ENCODE measurements at places on chromosomes 7 and 10.

GRCh38 chr10:75286901-75287300 is 51.1 kb upstream of the COMTD1 start:
- DNase-seq = no peak

DNA sequence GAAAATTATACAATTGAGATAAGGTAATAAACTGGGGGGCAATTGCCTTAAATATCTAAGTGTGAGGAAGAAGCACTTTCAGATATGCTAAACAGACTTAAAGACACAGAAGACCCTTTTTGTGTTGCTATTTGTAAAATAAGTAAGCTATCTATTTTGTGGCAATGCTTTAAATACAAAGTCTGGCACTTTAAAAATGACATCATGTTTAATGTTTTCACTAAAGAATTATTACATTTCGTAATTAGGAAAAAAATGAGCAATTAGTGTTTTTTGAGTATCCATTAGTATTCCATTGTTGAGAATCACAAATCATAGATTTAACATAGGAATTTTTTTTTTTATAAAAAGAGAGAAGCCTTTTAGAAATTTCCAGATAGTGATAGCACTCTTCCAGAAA is 2.1 kb downstream of the CREB5 start:
- DNase-seq = no peak

DNA sequence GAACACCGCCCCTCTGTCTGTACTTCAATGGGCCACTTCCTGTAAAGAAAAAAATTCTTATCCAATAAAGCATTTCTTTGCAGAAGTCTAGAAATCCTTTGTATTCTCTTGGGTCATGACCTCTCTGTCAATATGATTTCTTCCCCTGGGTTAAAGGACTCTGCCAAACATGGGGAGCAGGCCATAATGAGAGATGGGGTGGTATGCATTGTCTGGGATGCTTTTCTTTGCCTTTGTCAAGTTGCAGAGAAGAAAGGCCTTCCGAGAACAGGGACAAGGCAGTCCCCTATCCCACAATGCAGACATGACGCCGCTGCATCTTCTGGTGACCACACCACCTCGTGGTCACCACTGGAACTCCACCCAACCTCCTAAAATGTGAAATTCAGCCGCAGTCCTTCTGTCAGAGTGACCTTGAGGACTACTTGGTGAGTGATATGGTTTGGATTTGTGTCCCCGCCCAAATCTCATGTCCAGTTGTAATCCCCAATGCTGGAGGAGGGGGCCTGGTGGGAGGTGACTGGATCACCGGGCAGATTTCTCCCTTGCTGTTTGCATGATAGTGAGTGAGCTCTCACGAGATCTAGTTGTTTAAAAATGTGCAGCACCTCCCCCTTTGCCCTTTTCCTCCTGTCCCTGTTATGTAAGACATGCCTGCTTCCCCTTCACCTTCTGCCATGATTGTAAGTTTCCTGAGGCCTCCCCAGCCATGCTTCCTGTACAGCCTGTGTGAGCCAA is 15.2 kb upstream of the FRMPD2 start:
- peak; percentile 76 for DNase-seq

DNA sequence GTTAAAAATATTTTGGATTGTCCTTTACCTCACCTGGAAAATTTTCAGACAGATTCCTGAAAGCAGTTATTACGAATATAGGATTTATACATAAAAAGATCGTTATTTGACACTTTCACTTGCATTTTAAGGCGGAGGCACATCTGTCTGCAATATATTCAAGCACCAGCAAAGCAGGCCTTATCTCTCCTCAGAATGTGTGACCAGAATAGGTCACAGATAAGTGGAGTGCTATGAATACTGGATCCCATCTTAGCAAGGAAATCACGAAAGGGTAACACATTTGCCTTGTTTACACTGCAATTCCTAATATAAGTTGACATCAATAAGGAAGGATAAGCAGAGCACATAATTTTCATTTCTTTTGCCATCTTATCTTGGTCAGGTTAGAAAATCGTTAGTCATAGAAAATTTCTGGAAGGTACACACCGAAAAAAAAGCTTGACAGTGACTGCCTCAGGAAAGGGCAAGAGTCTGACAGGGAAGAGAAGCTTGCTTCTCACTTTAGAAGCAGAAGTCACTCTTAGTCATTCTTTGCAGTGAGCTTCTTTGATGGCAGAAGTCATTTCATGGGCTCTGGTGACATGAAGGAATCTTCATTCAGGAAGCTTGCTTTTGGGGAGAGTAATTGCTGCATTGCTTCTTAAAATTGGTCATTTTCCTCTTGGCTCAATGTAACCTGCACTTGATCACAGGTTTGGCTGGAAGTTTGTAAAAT is 98.1 kb upstream of the STK17A start:
- DNase-seq = no peak

DNA sequence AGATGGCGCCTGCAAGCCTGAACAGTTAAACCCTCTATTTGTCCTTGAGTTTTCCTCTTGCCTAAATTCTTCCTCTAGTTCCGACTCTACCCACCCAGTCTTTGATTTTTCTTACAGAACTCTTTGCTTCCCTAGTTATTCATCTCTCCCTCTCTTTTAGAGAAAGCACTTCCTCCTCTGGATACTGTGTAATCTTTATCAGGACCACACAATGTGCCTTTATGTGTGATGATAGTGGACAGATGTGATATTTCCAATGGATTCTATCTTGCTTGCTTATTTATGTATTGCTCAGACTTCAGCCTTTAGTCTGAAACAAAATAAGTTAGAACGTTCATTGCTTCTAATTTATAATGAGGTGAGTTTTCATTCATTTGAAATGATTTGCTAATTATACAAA is 79.5 kb upstream of the CAV2 start:
- no peak for DNase-seq

GRCh38 chr10:48215486-48216203 is 58.9 kb downstream of the FRMPD2 start:
- peak; percentile 87 for DNase-seq

All from trophoblast cell (in vitro differentiated cells and primary cell).